ENCODE measurements at places on chromosomes 2 and 18. TPM values are rescaled to one million over a fixed set of nuclear protein-coding genes. Genes with fewer than 3 reads are reported as not detected.

GCKR gene
- total RNA-seq, result not detected

GRCh38 chr2:20583425-20583881 is 67.4 kb downstream of the HS1BP3 start:
- H3K36me3 ChIP-seq, result no peaks in the 10 kb centered on the region
- no peaks in the 10 kb centered on the region for H3K27me3 ChIP-seq
- H3K4me3 ChIP-seq, result no peak overlapping the region
- H3K27ac ChIP-seq, result no peak overlapping the region
- DNase-seq, result no peak
- no peaks in the 10 kb centered on the region for H3K4me1 ChIP-seq

BCL11A gene
- total RNA-seq, result 26.2 TPM

DNA sequence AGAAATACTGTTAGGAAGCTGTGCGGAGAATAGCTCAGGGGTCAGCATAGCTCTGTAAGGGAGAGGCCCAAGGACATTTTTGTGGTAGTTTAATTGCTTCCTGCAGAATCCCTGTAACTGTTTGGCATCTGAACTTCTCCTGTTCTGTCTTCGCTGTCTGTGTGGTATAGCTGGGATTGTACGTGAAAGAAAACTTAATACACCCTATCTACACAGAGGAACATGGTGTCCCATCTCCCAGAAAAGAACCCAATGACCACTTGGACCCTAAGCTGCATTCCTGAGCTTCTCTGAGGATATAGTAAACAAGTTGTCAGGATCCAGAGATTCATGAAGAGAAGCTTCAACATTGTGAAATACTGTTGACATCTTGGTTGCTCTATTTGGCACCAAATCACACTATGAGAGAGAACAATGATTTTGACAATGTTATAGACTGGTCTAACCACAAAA is 81.3 kb downstream of the CDC42EP3 start:
- H3K27ac ChIP-seq, result no peak overlapping the region
- H3K4me1 ChIP-seq, result peaks cover 45% of the 10 kb centered on the region
- no peaks in the 10 kb centered on the region for H3K36me3 ChIP-seq
- no peak for DNase-seq

DNA sequence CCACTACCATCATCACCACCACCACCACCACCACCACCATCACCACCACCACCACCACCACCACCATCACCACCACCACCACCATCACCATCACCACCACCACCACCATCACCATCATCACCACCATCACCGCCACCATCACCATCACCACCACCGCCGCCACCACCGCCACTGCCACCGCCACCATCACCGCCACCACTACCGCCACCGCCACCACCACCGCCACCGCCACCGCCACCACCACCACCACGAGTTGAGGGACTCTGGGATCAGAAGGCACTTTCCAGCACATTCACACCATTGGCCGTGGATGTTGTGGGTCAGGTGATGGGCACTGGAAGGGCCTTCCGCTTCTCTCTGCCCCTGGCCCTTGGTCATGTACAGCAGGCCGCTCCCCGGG is 48.8 kb downstream of the ODC1 start:
- no peak for DNase-seq
- H3K4me3 ChIP-seq, result no peak overlapping the region
- H3K36me3 ChIP-seq, result no peaks in the 10 kb centered on the region
- no peaks in the 10 kb centered on the region for H3K27me3 ChIP-seq
- H3K4me1 ChIP-seq, result peaks cover 12% of the 10 kb centered on the region
- H3K27ac ChIP-seq, result peak overlapping the region; percentile 52

Measured in naive thymus-derived CD4-positive, alpha-beta T cell (primary cell).